Progenitor cell of endocrine pancreas (in vitro differentiated cells): ENCODE measurements at places on chromosomes 3 and 15. TPM values are rescaled to one million over a fixed set of nuclear protein-coding genes. Genes with fewer than 3 reads are reported as not detected.

Gene C2CD4B
- 0.53 and 0.69 TPM in 2 replicates for total RNA-seq

Gene GPR87
- 0.18 TPM in 1 of 2 replicates, not detected in the other for total RNA-seq

Gene GREM1
- 0.17 and 0.29 TPM in 2 replicates for total RNA-seq

Gene NPAP1
- total RNA-seq: 0.65 and 0.67 TPM in 2 replicates

- H3K4me3 ChIP-seq: no peak overlapping the region
- no peak overlapping the region for H3K27ac ChIP-seq
- H3K27me3 ChIP-seq: peaks cover 4% of the 10 kb centered on the region
- no peak for DNase-seq
- H3K4me1 ChIP-seq: no peaks in the 10 kb centered on the region
- no peaks in the 10 kb centered on the region for H3K36me3 ChIP-seq
Observed at GRCh38 chr3:72191209-72191960, 406.4 kb upstream of the PROK2 start.

DNA sequence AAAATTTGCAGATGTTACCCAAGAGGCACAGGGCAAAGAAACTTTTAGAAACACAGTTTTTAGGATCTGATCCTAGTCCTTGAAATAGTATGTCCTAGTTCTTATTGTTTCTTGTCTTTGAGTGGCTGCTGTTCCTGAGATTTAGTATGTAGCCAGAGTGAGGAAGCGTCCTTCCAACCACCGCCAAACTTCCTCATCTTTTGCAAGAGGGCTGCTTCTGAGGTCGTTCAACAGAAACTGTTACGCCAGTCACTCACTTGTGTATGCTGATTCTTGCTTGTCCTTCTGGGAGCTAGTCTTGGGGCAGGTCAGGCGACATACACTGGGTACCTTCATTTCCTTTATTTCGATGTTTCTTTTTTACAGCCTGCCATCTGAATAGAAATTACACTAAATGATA is 577.3 kb upstream of the ZNF717 start:
- no peak overlapping the region for H3K4me3 ChIP-seq
- H3K36me3 ChIP-seq: no peaks in the 10 kb centered on the region
- H3K4me1 ChIP-seq: peaks cover 15% of the 10 kb centered on the region
- no peak overlapping the region for H3K27ac ChIP-seq
- no peaks in the 10 kb centered on the region for H3K27me3 ChIP-seq

DNA sequence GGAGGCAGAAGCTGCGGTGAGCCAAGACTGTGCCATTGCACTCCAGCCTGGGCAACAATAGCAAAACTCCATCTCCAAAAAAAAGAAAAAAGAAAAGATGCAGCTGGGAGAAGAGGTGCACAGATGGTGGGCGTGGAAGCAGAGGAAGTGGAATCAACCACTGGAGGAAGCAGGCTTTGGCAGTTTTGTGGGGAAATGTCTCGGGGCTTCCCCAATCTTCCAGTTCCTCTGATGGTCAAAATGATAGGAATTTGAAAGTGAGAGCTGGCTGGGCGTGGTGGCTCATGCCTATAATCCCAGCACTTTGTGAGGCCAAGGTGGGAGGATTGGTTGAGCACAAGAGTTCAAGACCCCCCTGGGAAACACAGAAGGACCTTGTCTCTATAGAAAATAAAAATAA is 48.1 kb upstream of the SMAD3 start:
- H3K4me1 ChIP-seq: no peaks in the 10 kb centered on the region
- no peaks in the 10 kb centered on the region for H3K36me3 ChIP-seq
- H3K27me3 ChIP-seq: peaks cover 7% of the 10 kb centered on the region
- H3K27ac ChIP-seq: no peak overlapping the region
- no peak overlapping the region for H3K4me3 ChIP-seq

DNA sequence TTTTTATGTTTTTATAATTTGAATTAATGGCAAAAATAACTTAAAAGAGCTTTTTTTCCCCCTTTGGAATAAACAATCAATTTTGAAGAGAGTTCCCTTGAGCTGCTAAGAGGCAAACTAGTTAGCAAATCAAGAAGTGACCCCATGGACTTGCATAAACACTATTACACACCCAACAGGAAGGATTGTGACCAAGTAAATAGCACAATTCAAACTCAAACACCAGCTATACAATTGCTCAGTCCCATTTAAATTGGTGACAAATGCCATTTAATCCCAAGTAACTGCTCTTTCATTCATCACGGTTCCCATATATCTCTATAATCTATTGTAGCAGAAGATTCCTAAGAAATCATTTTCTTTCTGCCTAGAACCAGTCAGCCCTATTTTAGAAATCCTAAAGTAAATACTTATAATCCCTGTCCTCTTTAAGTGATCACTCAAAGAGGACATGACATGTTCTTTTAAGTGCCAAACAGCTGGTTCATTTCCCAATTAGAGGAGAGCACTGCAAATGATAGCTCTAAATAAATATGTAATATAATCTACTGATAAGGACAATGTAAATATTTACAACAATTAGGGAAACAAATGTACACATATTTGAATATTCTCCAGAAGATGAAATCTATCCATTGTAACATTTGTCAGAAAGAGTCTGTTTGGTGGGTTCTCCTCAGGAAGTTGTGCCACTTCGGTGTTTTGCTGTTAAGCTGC is 137.8 kb upstream of the ADAMTS9 start:
- no peaks in the 10 kb centered on the region for H3K36me3 ChIP-seq
- DNase-seq: no peak
- no peak overlapping the region for H3K4me3 ChIP-seq
- no peak overlapping the region for H3K27ac ChIP-seq

GRCh38 chr15:39132954-39133600 is 447.8 kb upstream of the THBS1 start:
- peaks cover 8% of the 10 kb centered on the region for H3K27me3 ChIP-seq
- no peak for DNase-seq
- no peak overlapping the region for H3K4me3 ChIP-seq
- no peaks in the 10 kb centered on the region for H3K36me3 ChIP-seq
- H3K27ac ChIP-seq: no peak overlapping the region

- H3K27ac ChIP-seq: no peak overlapping the region
- no peaks in the 10 kb centered on the region for H3K27me3 ChIP-seq
- H3K4me1 ChIP-seq: peaks cover 16% of the 10 kb centered on the region
- DNase-seq: no peak
- no peak overlapping the region for H3K4me3 ChIP-seq
Observed at GRCh38 chr15:31353931-31354330, 27.3 kb downstream of the KLF13 start.

DNA sequence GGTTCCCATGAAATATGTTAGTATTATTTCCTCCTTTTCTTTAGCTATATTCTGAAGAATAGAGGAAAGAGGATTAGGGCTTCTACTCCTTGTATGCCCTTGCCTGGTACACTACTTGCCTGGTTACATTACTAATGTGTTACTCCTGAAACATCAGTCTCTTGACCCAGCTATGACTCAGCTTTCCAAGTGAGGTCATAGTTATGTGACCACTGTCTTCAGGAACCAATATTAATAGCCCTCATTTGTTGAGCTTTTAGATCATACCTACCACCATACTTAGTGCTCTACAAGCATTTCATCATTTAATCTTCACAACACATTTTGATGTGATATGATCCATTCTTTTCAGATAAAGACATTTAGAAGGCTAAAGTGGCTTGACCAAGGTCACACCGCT is 60.3 kb downstream of the CMSS1 start:
- peaks cover 24% of the 10 kb centered on the region for H3K4me1 ChIP-seq
- no peaks in the 10 kb centered on the region for H3K27me3 ChIP-seq
- H3K27ac ChIP-seq: peak overlapping the region; percentile 56

- no peaks in the 10 kb centered on the region for H3K27me3 ChIP-seq
- peak overlapping the region; percentile 96 for H3K27ac ChIP-seq
- H3K4me3 ChIP-seq: peak overlapping the region; percentile 92
- DNase-seq: peak; percentile 29
- H3K36me3 ChIP-seq: peaks cover 7% of the 10 kb centered on the region
- peaks cover 21% of the 10 kb centered on the region for H3K4me1 ChIP-seq
Observed at GRCh38 chr3:112560721-112561483, 860 bp downstream of the ATG3 start.
